ENCODE measurements at places on chromosomes 3 and 15. TPM values are rescaled to one million over a fixed set of nuclear protein-coding genes. Genes with fewer than 3 reads are reported as not detected.
A peak's percentile ranks its signal among the peaks of the same experiment; 100 is the strongest.

DNA sequence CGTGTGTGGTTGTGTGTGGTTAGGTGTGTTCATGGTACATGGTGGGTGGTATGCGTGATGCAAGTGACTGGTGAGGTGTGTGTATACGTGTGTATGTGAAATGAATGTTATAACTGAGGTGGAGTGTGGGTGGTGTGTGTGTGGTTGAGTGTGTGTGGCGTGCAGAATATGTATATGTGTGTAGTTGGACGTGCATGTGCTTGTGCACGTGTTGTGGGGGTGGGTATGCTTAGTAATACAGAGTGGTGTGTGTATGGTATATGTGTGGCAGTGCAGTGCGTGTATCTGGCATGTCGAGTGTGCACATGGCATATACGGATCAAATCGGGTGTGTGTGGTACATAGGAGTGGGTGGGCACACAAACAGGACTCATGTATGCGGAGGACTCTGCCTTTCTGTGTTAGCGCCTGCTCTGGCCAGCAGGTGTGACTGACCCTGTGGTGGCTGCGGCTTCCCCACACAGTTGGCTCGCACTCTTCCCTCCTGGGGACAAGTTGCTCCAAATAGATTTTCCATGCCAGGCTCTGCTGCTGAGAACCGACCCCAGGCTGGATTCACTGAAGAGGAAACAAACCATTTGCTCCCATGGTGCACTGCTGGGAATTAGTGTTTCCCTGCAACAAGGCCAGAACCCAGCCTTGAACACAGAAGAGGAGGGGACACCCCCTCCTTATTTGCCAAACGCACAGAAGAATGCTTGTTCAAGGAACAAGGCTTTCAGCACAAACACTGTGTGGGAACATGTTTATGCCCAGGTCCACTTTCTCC lies 1.2 kb upstream of the C3orf70 start:
- H3K4me3 ChIP-seq: no peak overlapping the region
- no peak overlapping the region for H3K27ac ChIP-seq
- no peaks in the 10 kb centered on the region for H3K4me1 ChIP-seq
- peaks cover 60% of the 10 kb centered on the region for H3K27me3 ChIP-seq

- no peak overlapping the region for H3K4me3 ChIP-seq
- no peak for DNase-seq
- no peaks in the 10 kb centered on the region for H3K27me3 ChIP-seq
Measured at GRCh38 chr15:89641053-89641452, 14.2 kb downstream of the KIF7 start.

DNA sequence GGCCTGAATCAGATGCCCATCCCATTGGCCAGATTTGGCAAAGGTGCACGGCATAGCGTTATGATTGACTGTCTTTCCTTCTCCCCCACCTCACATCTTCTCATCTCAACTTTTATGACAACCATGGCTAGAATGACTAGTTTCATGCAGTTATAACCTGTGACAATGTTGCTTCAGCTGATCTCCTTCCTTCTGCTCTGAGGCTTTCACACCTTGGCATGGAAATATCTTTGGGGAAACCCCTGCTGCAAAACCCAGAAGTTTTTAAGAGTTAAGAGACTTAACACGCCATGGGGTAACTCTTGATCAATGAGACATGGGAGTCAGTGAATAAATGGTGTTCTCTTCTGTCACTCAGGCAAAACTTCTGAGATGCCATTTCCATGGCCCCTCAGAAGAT lies 290.7 kb upstream of the MDFIC2 start:
- H3K27ac ChIP-seq: no peak overlapping the region
- H3K4me3 ChIP-seq: no peak overlapping the region
- H3K4me1 ChIP-seq: no peaks in the 10 kb centered on the region
- no peaks in the 10 kb centered on the region for H3K27me3 ChIP-seq
- H3K36me3 ChIP-seq: no peaks in the 10 kb centered on the region
- no peak for DNase-seq

GRCh38 chr15:74891469-74891868 lies 1.6 kb downstream of the MPI start:
- no peak overlapping the region for H3K4me3 ChIP-seq
- no peaks in the 10 kb centered on the region for H3K27me3 ChIP-seq
- no peak for DNase-seq

GRCh38 chr3:122255757-122256439 lies 69.2 kb upstream of the CSTA start:
- H3K36me3 ChIP-seq: no peaks in the 10 kb centered on the region
- H3K27ac ChIP-seq: no peak overlapping the region
- no peaks in the 10 kb centered on the region for H3K27me3 ChIP-seq
- no peak overlapping the region for H3K4me3 ChIP-seq

Gene GABRR3
- not detected for total RNA-seq

DNA sequence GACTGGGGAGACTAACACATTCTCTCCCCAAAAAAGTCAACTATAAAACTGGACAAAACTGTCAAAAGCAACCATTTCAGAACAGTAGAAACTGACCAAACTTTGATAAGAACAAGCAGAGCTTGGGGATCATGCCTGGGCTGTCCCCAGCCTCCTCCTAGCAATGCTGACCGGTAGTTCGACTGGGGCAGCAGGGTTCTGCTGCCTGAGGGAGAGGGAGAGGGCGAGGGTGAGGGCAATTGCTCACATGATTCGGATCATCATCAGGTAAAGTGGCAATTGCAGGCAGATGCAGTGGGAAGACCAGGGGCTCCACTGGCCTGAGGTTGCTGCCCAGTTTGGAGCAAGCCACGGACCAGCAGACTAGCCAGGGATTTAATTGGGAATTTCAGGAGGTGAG lies 88.6 kb downstream of the OSBPL10 start:
- H3K36me3 ChIP-seq: no peaks in the 10 kb centered on the region
- H3K27ac ChIP-seq: no peak overlapping the region
- H3K4me1 ChIP-seq: no peaks in the 10 kb centered on the region
- no peaks in the 10 kb centered on the region for H3K27me3 ChIP-seq

DNA sequence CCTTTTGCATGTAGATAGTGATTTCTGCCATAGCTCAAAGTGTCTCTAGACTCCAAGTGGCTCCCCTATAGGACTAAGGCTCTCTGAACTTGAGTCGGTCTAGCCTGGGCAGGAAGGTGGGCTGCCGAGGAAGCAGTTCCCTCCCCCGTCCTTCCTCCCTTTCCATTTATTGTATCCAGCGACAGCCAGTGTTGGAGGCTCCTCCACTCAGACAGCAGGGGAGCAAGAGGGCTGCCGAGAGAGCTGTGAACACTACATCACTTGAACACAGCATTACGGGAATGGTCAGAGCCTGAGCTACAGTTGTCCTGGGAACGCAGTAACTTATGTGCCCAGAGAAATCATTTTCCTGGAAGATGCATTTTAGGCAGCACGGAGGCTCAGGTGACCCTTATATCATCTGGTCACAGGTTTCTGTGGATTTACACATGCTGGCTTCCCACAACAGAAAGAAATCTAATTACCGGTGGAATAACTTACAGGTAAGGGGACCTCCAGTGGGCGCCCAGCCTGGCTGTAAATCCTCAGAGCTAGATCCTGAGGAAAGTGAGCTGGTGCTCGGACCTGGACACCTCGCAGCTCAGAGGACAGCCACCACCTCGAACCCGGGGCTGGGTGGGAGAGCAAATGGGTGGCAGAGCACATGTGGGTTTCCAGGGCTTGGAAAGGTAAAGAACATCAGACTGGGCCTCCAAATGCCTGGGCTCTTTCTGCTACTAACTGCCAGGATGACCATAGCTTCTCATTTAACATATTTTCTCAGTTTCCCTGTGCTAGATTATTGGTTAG lies 197.1 kb downstream of the UACA start:
- peaks cover 10% of the 10 kb centered on the region for H3K4me1 ChIP-seq
- no peak overlapping the region for H3K4me3 ChIP-seq
- no peaks in the 10 kb centered on the region for H3K27me3 ChIP-seq
- peak; percentile 60 for DNase-seq
- no peaks in the 10 kb centered on the region for H3K36me3 ChIP-seq

Gene SMC4
- total RNA-seq: 91.6 TPM

GRCh38 chr15:50344006-50344464 lies 11.0 kb downstream of the GABPB1 start:
- no peak overlapping the region for H3K4me3 ChIP-seq
- H3K36me3 ChIP-seq: no peaks in the 10 kb centered on the region
- H3K27me3 ChIP-seq: no peaks in the 10 kb centered on the region
- no peak for DNase-seq
- H3K4me1 ChIP-seq: no peaks in the 10 kb centered on the region

Gene SLC51A
- total RNA-seq: not detected

Gene SCN11A
- 0.28 TPM for total RNA-seq

DNA sequence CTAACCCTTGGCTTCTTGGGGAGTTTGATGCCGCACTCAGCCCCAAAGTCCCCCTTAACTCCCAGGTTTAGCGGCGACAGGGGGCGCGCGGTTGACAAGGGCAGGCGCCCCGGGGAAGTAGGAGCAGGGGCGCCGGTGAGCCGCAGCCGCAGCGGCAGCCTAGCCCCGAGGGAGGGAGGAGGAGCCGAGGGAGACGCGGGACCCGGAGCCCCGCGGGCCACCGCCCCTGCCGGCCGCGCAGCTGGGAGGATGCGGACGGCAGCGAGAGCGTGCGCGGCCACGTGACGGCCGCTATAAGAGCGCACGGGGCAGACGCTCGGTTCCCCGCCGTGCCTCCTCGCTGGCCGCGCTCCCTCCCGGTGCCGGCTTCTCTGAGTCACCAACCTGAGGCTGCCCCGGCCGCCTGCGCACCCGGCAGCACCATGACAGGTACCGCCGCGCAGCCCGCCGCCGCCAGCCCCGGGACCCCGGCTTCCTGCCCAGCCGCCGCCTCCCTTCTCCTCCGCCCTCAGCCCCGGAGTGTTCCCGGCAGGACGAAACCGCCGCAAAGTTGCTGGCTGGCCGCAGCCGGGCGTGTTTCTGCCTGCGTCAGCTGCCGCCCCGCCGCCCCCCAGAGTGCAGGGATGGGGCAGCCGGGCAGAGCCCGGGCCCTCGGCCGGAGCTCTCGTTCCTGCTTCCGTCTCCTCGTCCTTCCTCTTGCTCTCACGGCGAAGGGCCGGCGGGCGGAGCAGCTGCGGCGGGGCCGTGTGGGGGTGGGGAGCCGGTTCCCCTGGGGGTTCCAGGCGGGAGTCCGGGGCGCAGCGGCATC lies at the start of gene GYG1:
Gene GYG1, plus strand, starts transcription at position 322 of the 808 bp plus-strand sequence. Its CDS starts 101 bp downstream, at position 423.
- no peaks in the 10 kb centered on the region for H3K4me1 ChIP-seq
- H3K27ac ChIP-seq: peak within 1 kb of the TSS; percentile 77
- no peaks in the 10 kb centered on the region for H3K36me3 ChIP-seq
- peaks cover 11% of the 10 kb centered on the region for H3K27me3 ChIP-seq
- DNase-seq: peak; percentile 81
- H3K4me3 ChIP-seq: peak within 1 kb of the TSS; percentile 85

DNA sequence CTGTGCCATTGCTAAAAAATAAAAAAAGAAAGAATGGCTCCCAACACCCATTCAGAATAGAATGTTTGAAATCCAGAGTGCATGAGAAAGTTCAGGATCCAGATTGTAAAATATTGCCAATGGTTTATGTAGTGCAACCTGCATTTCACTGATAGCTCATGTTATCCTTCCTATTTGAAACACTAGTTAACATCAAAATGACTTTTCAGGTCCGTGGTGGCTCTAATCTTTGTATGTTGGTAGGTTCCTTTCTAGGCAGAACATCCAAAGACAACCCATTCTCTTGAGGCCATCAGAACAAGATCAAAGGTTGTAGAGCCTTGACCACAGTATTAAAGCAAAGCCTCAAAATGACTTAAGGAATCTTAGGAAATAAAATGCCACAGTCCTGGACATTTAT lies 51.0 kb downstream of the PLCL2 start:
- H3K4me1 ChIP-seq: peaks cover 34% of the 10 kb centered on the region
- H3K4me3 ChIP-seq: no peak overlapping the region
- no peak for DNase-seq
- no peaks in the 10 kb centered on the region for H3K27me3 ChIP-seq
- no peaks in the 10 kb centered on the region for H3K36me3 ChIP-seq

Gene ZCWPW2
- total RNA-seq: 0.70 TPM

- no peaks in the 10 kb centered on the region for H3K27me3 ChIP-seq
- peaks cover 2% of the 10 kb centered on the region for H3K4me1 ChIP-seq
- H3K27ac ChIP-seq: no peak overlapping the region
Measured at GRCh38 chr3:157166115-157166514, 6.2 kb upstream of the CCNL1 start.

Gene CP
- not detected for total RNA-seq

Measured in cardiac muscle cell (in vitro differentiated cells and primary cell).